ENCODE measurements at places on chromosomes 5 and 9. TPM values are rescaled to one million over a fixed set of nuclear protein-coding genes. Genes with fewer than 3 reads are reported as not detected.

PKD2L2 gene
- not detected for total RNA-seq

GRCh38 chr5:91976451-91976850, 593.3 kb upstream of the ARRDC3 start:
- H3K4me1 ChIP-seq, result no peaks in the 10 kb centered on the region
- DNase-seq, result no peak
- H3K4me3 ChIP-seq, result no peak overlapping the region
- H3K36me3 ChIP-seq, result no peaks in the 10 kb centered on the region

- peaks cover 7% of the 10 kb centered on the region for H3K4me1 ChIP-seq
- no peak for DNase-seq
Observed at GRCh38 chr9:130554606-130555005, 24.8 kb upstream of the FUBP3 start.

- peak overlapping the region; percentile 70 for H3K27ac ChIP-seq
- peak overlapping the region; percentile 20 for H3K4me3 ChIP-seq
- no peaks in the 10 kb centered on the region for H3K27me3 ChIP-seq
- peaks cover 18% of the 10 kb centered on the region for H3K4me1 ChIP-seq
Observed at GRCh38 chr9:33320568-33321261, 30.4 kb downstream of the NFX1 start.

GRCh38 chr5:79990205-79990597, 861 bp downstream of the MTX3 start:
- H3K27ac ChIP-seq, result peak overlapping the region; percentile 80
- H3K36me3 ChIP-seq, result peaks cover 45% of the 10 kb centered on the region
- no peaks in the 10 kb centered on the region for H3K27me3 ChIP-seq
- peak overlapping the region; percentile 74 for H3K4me3 ChIP-seq

SPATA31A3 gene
- not detected for total RNA-seq

CCDC192 gene
- not detected for total RNA-seq

DNA sequence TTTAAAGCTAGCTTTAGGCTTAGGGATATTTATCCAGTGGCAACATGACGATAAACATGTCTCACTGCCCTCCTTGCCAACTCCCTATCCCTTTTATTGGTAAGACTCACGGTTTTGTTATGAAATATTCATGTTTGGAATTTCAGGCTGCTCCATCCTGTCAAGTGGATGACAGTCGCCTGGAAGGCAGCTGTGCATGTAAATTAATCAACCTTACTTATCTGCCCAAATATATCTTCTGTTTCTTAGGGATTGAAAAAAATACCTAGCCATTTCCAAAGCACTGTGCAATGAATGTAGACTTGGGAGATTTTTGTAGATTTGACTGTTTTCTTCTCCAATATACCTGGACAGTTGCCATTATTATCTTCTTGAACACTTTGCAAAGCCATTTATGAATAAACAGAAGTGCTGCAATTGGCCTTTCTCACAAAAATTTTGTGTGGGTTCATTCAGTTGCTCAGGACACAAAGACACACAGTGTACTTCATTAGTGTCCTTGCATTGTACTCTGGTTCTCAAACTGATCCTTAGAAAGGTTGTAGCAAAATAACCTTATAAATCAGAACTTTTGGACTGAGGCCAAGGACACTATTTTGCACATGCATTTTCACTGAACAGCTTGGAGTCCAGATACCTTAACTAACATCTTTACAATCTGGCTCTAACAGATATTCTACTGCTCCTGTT, 889.4 kb upstream of the SEMA6A start:
- no peaks in the 10 kb centered on the region for H3K27me3 ChIP-seq
- H3K36me3 ChIP-seq, result no peaks in the 10 kb centered on the region
- H3K4me3 ChIP-seq, result no peak overlapping the region
- H3K27ac ChIP-seq, result no peak overlapping the region

- no peak for DNase-seq
- no peaks in the 10 kb centered on the region for H3K36me3 ChIP-seq
Observed at GRCh38 chr5:170821257-170821800, 37.8 kb downstream of the GABRP start.

Measured in MCF 10A (cell line).